Activated CD4-positive, alpha-beta T cell treated with anti-CD3 and anti-CD28 coated beads, Interleukin-2, amount 50 U/mL, for 4 hours (primary cell): ENCODE measurements at places on chromosomes 6 and 20.

- DNase-seq, result no peak
Measured at GRCh38 chr20:61769286-61769832, 296.3 kb downstream of the TAF4 start.

DNA sequence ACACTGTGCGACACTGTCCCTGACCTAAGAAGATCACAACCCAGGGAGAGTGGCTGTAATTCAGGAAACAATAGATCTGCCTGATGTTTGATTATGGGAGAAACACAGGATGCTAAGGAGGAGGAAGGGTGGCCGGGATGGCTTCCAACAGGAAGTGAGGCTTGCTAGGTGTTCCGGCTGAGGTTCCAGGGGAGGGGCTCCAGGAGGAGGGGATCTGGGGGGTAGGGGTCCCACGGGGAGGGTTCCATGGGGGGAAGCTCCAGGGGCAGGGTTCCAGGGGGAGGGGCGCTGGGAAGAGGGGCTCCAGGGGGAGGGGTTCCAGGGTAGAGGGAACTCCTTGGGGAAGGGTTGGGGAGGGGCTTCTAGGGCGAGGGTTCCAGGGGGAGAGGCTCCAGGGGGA, 48.6 kb downstream of the DAAM2 start:
- no peak for DNase-seq

- no peak for DNase-seq
Measured at GRCh38 chr6:162856885-162857284, 129.1 kb downstream of the PACRG start.

- no peak for DNase-seq
Measured at GRCh38 chr6:119449331-119450156, 100.0 kb upstream of the MAN1A1 start.

GRCh38 chr6:157168471-157168870, 154.8 kb downstream of the TMEM242 start:
- DNase-seq, result no peak

DNA sequence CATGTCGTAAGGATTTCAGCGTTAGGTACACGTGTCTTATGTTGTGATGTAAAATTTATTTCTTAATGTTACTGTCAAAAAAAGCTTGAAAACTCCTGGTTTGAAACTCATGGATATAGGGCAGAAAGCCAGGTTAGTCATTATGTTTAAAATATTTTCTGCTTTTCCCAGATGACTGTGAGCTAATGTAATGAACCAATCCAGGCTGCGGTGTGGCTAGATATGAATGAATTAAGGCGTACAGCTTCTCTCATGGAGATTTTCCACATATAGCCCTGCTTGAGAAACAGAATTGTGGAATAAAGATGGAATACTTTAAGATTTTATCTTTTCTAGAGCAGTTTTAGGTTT, 80.3 kb upstream of the STMND1 start:
- no peak for DNase-seq

- DNase-seq, result no peak
Measured at GRCh38 chr6:25022140-25022553, 86.4 kb upstream of the RIPOR2 start.

- DNase-seq, result no peak
Measured at GRCh38 chr6:52937908-52938307, 28.4 kb upstream of the GSTA3 start.

- DNase-seq, result peak; percentile 19
Measured at GRCh38 chr20:3239026-3239866, at the start of gene SLC4A11. SLC4A11 (minus strand) TSS chr20:3239190; CDS start chr20:3239137, 53 bp downstream.

GRCh38 chr6:18501663-18502013, 114.5 kb downstream of the RNF144B start:
- DNase-seq, result no peak

DNA sequence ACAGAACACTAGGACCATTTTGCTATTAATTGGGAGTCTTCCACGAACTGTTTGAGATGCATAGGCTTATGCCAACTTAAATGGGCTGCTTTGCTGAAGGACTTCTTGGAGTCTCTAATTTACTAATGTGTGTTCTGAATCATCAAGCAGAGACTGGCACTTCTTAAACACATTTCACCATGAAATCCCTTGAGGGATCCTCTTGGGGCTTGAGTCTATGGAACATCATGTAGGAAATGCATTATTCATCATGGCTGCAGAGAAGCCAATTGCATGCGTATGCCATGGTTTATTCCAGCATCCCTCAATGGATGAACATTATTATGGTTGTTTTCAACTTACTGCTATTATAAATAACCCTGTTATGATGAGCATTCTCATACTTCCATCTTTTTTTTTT, 73.4 kb downstream of the FGD2 start:
- DNase-seq, result no peak

GRCh38 chr6:81401970-81402690, 350.4 kb downstream of the TENT5A start:
- DNase-seq, result no peak

- DNase-seq, result no peak
Measured at GRCh38 chr6:83038246-83038645, 27.4 kb downstream of the UBE3D start.

- DNase-seq, result peak; percentile 7
Measured at GRCh38 chr20:911882-912600, 4.1 kb downstream of the ANGPT4 start.

DNA sequence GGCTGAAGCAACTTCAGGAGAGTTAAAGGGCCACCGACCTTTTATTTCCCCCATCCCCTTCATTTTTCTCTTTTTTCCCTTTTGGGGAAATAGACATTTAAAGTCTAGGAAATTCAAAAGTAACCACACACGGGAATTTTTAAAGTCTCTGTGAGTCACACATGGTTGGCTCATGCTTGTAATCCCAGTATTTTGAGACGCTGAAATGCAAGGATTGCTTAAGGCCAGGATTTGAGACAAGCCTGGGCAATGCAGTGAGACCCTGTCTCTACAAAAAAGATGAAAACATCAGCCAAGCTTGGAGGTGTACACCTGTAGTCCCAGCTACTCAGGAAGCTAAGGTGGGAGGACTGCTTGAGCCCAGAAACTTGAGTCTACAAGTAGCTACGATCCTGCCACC, 34.2 kb downstream of the KATNA1 start:
- DNase-seq, result no peak

DNA sequence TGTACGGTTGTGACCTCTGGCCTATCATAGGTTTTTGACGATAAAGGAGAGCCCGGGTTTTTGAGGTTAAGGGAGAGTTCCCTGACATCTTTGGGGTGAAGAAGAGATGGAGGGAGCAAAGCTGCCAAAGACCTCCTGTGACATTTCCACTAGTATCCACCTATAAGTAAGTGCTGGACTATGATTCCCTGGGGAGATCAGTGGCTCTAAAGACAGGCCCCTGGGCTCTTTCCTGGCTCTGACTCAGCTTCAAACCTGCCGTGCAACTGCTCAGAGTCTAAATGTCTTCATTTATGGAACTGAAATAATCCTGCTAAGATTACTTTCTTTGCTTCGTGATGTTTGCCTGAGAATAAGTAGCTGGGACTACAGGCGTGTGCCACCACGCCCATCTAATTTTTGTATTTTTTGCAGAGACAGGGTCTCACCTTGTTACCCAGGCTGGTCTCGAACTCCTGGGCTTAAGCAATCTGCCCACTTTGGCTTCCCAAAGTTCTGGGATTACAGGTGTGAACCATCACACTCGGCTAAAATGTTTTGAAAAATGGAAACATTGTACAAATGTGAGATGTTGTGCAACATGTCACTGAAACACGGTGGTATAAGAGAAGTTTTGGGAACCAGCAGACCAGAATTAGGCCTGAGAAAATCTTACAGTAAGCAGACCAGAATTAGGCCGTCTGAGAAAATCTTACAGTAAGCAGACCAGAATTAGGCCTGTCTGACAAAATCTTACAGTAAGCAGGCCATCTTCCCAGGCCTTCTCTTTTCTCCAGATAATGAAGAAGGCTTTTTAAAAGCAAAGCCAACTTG, 1.1 kb upstream of the PAQR8 start:
- no peak for DNase-seq

DNA sequence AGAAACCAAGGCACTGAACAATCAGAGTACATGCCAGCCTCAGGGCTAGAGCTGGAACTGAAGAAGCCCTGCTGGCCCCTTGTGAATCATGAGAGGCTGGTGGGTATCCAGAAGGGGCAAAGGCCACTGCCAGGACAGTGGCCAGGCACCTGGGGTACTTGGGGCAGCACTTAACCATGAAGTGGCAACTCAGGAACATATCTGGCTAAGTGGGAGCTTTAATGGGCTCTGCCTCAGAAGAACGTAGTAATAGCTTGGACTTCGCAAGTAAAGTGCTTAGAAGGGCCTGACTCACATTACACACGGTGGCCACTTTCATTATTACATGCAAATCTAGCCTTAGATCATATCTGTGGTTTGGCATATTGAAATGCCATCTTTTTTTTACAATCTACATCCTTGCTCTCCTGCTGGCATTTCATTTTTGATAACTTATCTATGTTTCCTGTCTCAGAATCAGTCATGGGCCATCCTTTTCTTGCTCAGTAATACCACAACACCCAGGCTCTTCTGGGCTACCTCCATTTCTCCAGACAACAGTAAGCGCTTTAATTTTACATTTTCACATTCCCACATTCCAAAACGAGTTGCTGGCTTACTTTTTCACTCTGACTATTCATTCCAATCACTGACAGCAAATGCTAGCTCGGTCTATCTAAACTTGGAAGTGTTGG, 21.6 kb downstream of the NAPB start:
- DNase-seq, result no peak

GRCh38 chr6:28980852-28981430, 24.2 kb downstream of the ZNF311 start:
- DNase-seq, result peak; percentile 23

DNA sequence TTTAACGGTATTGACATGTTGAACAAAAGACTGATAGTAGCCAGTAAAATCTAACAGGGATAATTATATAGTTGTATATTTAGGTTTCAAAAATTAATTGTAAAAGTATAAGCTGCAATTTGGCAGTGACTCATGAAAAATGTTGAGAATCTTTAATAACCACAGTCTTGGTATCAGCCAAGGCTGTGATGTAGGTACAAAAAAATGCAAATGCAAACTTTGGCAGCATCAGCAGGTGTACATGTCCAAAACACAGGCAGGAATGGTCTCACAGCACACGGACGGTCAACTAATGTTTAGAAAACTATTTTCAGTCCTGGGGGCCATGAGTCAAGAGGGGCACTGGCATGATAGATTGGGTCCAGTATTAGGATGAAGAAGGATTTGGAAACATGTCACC, 58.5 kb upstream of the BEND3 start:
- DNase-seq, result no peak

DNA sequence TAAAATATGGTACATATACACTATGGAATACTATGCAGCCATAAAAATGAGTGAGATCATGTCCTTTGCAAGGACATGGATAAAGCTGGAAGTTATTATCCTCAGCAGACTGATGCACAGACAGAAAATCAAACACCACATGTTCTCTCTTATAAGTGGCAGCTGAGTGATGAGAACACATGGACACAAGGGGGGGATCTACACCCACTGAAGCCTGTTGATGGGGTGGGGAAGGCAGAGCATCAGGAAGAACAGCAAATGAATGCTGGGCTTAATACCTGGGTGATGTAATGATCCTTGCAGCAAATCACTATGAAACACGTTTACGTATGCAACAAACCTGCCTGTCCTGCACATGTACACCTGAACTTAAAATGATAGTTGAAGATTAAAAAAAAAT, 71.3 kb downstream of the MANEA start:
- DNase-seq, result no peak

- DNase-seq, result no peak
Measured at GRCh38 chr20:45223136-45223535, 2.0 kb downstream of the SEMG2 start.
